ENCODE measurements at places on chromosomes 1 and 21. TPM values are rescaled to one million over a fixed set of nuclear protein-coding genes. Genes with fewer than 3 reads are reported as not detected.

CD52 gene
- total RNA-seq = 1,178 TPM

NTMT2 gene
- not detected for total RNA-seq

UAP1 gene
- total RNA-seq = 18.0 TPM

ASCL5 gene
- not detected for total RNA-seq

CRNN gene
- not detected for total RNA-seq

AMPD2 gene
- total RNA-seq = 403 TPM

BEND5 gene
- total RNA-seq = 9.9 TPM

GNG4 gene
- total RNA-seq = not detected

CFHR3 gene
- not detected for total RNA-seq

VCAM1 gene
- total RNA-seq = not detected

MSH4 gene
- 0.78 TPM for total RNA-seq

EXO1 gene
- 1.0 TPM for total RNA-seq

CCDC190 gene
- total RNA-seq = not detected

RGSL1 gene
- total RNA-seq = not detected

PARK7 gene
- total RNA-seq = 97.1 TPM

ZNF593OS gene
- total RNA-seq = not detected

NPHS2 gene
- not detected for total RNA-seq

ANKRD65 gene
- total RNA-seq = not detected

CFHR2 gene
- not detected for total RNA-seq

KCNN3 gene
- total RNA-seq = not detected

PPFIA4 gene
- total RNA-seq = 46.2 TPM

STIL gene
- total RNA-seq = 1.9 TPM

WNT9A gene
- total RNA-seq = not detected

NFASC gene
- not detected for total RNA-seq

SFN gene
- 1.9 TPM for total RNA-seq

ATP6V0B gene
- 47.3 TPM for total RNA-seq

AIRE gene
- total RNA-seq = 0.32 TPM

DUSP23 gene
- total RNA-seq = 18.9 TPM

SNIP1 gene
- 27.8 TPM for total RNA-seq

CNKSR1 gene
- total RNA-seq = 4.8 TPM

S100A2 gene
- not detected for total RNA-seq

CLEC20A gene
- not detected for total RNA-seq

GABRD gene
- total RNA-seq = 0.21 TPM

HAO2 gene
- total RNA-seq = not detected

PROK1 gene
- total RNA-seq = not detected

S100PBP gene
- 60.4 TPM for total RNA-seq

C1orf53 gene
- total RNA-seq = not detected

SRSF11 gene
- total RNA-seq = 372 TPM

TTC24 gene
- total RNA-seq = 2.8 TPM

UTS2 gene
- not detected for total RNA-seq

SLC2A1 gene
- 73.1 TPM for total RNA-seq

AMY2A gene
- not detected for total RNA-seq

LHX4 gene
- total RNA-seq = 0.07 TPM

ELAPOR1 gene
- total RNA-seq = 11.5 TPM

SPATA17 gene
- not detected for total RNA-seq

CFHR4 gene
- not detected for total RNA-seq

CALML6 gene
- total RNA-seq = 2.5 TPM

TMEM51 gene
- total RNA-seq = 0.16 TPM

MAST2 gene
- total RNA-seq = 4.9 TPM

MIXL1 gene
- total RNA-seq = not detected

GJC2 gene
- total RNA-seq = 3.3 TPM

ANGPTL3 gene
- not detected for total RNA-seq

RGS4 gene
- not detected for total RNA-seq

SH2D1B gene
- total RNA-seq = 3.1 TPM

IVL gene
- total RNA-seq = not detected

EFNA3 gene
- 2.7 TPM for total RNA-seq

SPATA1 gene
- 3.6 TPM for total RNA-seq

All from naive thymus-derived CD4-positive, alpha-beta T cell (primary cell).